Hepatocyte (in vitro differentiated cells): ENCODE measurements at places on chromosomes 2 and 18. TPM values are rescaled to one million over a fixed set of nuclear protein-coding genes. Genes with fewer than 3 reads are reported as not detected.

Gene CRYGA
- polyA plus RNA-seq: not detected in 2 replicates

Gene AMER3
- 0.05 and 0.50 TPM in 2 replicates for polyA plus RNA-seq

Gene IL1RN
- polyA plus RNA-seq: 4.5 and 7.3 TPM in 2 replicates

Gene GPAT2
- polyA plus RNA-seq: 0.29 and 0.31 TPM in 2 replicates

Gene DSC1
- polyA plus RNA-seq: 0.26 TPM in 1 of 2 replicates, not detected in the other

Gene HOXD13
- 19.3 and 24.7 TPM in 2 replicates for polyA plus RNA-seq

Gene RTP5
- polyA plus RNA-seq: not detected in 2 replicates

Gene CAPN13
- polyA plus RNA-seq: 5.9 and 7.3 TPM in 2 replicates

Gene OXER1
- polyA plus RNA-seq: 7.5 and 9.5 TPM in 2 replicates

Gene CRACDL
- polyA plus RNA-seq: 1.4 TPM in 1 of 2 replicates, not detected in the other

Gene REG1B
- not detected in 2 replicates for polyA plus RNA-seq

Gene PLGLB2
- polyA plus RNA-seq: 11.5 and 13.7 TPM in 2 replicates

Gene MALL
- 40.1 and 55.7 TPM in 2 replicates for polyA plus RNA-seq

Gene APCDD1
- 81.4 and 114 TPM in 2 replicates for polyA plus RNA-seq

Gene COLEC12
- polyA plus RNA-seq: 28.3 and 33.3 TPM in 2 replicates

Gene CFAP53
- polyA plus RNA-seq: 0.24 and 0.86 TPM in 2 replicates

Gene CREG2
- polyA plus RNA-seq: 2.6 and 4.8 TPM in 2 replicates

Gene R3HDM1
- 9.1 and 10.6 TPM in 2 replicates for polyA plus RNA-seq

Gene TBR1
- not detected in 2 replicates for polyA plus RNA-seq

Gene ALK
- polyA plus RNA-seq: 0.06 and 0.16 TPM in 2 replicates

Gene EML6
- polyA plus RNA-seq: 1.9 and 6.1 TPM in 2 replicates

Gene FAM110C
- 6.6 and 10.1 TPM in 2 replicates for polyA plus RNA-seq
